Calu3 (cell line): ENCODE measurements at places on chromosomes 4 and X. TPM values are rescaled to one million over a fixed set of nuclear protein-coding genes. Genes with fewer than 3 reads are reported as not detected.

DNA sequence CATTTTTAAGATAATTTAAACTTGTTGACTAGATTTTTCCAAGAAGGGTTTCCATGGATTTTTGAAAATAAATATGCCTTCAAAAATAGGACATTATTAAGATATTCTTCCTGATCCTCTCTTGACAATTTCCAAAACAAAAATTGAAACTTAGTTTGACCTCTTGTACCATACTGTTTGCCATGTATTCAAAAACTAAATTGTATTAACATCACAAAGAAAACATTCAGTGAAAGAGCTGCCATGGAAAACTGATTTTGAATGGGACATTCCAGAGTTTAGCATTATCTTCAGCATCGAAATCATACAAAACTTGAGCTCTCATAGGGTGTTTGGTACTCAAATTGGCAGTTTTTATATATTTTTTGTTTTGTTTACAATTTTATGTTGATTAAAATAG lies 68.0 kb upstream of the HPGD start:
- H3K27me3 ChIP-seq: no peaks in the 10 kb centered on the region
- DNase-seq: no peak
- no peaks in the 10 kb centered on the region for H3K4me1 ChIP-seq
- H3K27ac ChIP-seq: no peak overlapping the region
- no peaks in the 10 kb centered on the region for H3K36me3 ChIP-seq
- H3K4me3 ChIP-seq: no peak overlapping the region

DNA sequence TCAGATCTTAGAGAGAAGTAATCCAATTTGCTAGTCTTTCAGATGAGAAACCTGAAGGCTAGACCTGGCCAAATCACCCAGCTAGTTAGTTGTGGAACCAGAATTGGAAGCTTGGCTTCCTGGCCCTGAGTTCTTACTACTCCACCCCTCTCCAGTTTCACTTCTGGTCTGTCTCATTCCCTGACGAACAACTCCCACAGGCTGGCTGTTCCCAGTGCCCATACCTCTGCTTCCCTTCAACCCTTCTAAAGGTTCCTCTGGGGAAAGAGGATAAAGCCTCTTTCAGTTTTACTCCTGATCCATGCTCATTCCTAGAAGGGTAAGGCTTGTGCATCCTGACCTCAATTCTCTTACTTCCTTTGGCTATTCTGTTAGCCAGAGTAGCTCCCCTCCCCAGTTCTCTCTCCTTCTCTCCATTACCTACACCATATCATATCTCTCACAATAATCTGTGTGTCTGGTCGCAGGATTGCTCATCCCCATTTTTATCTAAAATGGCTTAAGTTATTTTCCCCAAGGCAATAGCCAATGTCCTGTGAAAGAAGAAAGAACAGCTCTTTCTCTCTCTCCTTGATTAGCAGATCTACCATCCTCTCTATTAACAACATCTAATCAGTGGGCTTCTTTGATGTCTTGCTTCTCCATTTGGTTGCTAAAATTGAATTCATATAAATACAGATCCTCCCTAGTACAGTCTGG lies 155.0 kb upstream of the MAOA start:
- H3K27ac ChIP-seq: no peak overlapping the region
- no peak for DNase-seq
- no peak overlapping the region for H3K4me3 ChIP-seq
- peaks cover 24% of the 10 kb centered on the region for H3K27me3 ChIP-seq

DNA sequence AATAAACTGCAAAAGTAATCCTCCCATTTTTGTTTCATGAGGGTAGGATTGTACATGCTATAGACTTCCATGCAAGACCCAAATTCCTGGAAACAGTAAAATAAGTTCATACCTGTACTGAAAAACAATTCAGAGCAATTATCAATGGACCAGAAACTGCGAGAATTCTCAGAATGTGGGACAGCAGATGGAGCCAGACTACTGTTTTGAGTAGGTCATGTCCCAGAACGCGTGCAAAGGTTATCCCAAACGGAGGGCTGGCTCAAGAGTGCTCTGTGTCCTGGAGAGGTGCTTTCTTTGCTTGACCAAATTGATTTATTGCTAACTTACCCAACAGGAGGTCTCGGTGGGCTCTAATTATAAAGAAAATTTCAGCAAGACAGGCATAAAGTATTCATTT lies 1.7 kb upstream of the MAGEH1 start:
- H3K4me3 ChIP-seq: no peak overlapping the region
- no peak overlapping the region for H3K27ac ChIP-seq
- H3K27me3 ChIP-seq: no peaks in the 10 kb centered on the region
- no peaks in the 10 kb centered on the region for H3K36me3 ChIP-seq

GRCh38 chr4:41613821-41614220 lies 75.9 kb downstream of the LIMCH1 start:
- no peak for DNase-seq
- H3K4me3 ChIP-seq: peak overlapping the region; percentile 21
- H3K27me3 ChIP-seq: no peaks in the 10 kb centered on the region
- no peak overlapping the region for H3K27ac ChIP-seq
- H3K4me1 ChIP-seq: peaks cover 27% of the 10 kb centered on the region
- H3K36me3 ChIP-seq: peaks cover 8% of the 10 kb centered on the region

Gene MAGEA4
- not detected in 2 replicates for total RNA-seq

Gene TKTL2
- 0.15 TPM in 1 of 2 replicates, not detected in the other for total RNA-seq
